ENCODE measurements at places on chromosomes 11 and 22.
A peak's percentile ranks its signal among the peaks of the same experiment; 100 is the strongest.

- DNase-seq = no peak
Measured at GRCh38 chr11:65436412-65437032, 13.9 kb downstream of the NEAT1 start.

DNA sequence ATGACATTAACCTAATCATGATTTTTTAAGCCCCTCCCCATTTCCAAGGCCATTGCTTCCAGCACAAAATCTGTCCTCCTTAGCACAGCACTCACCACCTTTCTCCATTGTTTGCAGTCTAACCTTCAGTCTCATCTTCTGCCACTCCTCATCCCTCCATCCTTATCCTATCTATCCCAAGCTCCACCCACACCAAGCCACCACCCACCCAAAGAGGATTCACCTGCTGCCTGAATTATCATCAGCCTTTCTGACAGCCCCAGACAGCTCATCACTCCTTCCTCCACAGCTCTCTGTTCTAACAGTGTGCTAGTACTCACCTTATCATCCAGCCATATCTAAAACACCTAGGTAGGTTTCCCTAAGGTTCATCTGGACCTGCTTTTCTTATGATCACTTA lies 20.7 kb upstream of the SMCO4 start:
- no peak for DNase-seq

DNA sequence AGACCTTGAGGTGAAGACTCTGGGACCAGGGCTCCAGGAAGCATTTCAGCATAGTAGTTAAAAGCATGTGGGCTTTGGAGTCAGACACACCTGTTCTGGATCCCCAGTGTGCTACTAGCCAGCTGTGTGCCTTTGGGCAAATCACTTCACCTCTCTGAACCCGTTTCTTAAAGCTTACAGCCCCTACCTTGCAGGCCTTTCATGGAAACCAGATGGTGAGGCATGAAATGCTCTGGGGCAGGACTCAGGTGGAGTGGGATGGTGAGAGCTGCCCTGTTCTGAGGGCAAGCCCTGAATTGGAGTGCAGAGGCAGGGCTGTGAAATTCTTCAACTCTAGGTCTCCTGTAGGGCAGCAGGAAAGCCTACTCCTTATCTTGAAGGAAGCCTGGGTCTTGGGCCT lies 10.5 kb downstream of the UCP2 start:
- DNase-seq = no peak

- peak; percentile 83 for DNase-seq
Measured at GRCh38 chr11:64566042-64566914, 24.7 kb upstream of the SLC22A12 start.

DNA sequence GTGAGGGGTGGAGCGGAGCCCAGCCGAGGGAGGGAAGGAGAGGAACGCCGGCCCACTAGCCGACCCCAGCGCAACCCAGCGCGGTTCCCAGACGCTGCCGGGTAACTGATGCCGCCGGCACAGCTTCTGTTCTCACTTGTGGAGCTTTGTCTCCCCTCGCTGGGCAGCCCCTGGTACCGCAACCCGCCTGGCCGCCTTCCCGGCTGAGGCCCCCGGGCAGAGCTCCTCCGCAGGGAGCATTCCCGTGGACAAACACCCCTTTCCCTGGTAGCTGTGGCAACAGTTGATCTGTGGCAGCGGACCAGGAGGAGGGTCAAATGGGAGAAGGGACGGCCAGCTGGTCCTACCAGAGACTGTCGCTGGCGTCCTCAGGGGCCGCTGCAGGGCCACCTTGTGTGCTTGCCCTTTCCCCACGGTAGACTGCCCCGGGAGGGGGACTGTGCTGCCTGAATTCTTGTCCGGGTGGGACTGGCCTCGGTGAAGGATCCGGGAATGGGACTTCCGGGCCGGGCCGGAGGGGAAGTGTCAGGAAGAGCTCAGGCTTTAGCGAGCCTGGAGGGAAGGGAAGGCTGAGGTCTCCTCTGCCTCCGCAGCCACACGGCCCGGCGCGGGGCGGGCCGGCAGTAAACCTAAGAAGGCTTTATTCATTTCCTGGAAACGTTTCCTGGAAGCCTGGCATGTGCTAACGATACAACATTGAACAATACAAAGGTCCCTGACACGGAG lies 468.0 kb downstream of the OPCML start:
- DNase-seq = peak; percentile 92

DNA sequence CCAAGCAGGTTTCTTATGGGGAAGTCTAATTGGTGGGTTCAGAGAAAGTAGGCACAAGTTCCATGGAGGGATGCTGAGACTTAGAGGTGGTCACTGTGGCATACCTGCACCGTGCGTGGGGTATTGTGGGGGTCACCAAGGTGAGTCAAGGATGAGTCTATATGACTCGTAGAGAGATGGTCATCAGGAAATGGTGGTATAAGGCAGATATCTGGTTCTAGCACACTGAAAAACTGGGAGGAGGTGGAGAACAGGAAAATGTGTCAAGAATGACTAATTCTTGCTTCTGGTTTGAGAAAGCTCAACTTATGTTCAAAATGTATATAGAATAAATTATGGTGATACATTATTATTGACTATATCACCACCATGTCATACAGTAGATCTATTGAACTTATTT lies 258.1 kb downstream of the RAB38 start:
- no peak for DNase-seq

DNA sequence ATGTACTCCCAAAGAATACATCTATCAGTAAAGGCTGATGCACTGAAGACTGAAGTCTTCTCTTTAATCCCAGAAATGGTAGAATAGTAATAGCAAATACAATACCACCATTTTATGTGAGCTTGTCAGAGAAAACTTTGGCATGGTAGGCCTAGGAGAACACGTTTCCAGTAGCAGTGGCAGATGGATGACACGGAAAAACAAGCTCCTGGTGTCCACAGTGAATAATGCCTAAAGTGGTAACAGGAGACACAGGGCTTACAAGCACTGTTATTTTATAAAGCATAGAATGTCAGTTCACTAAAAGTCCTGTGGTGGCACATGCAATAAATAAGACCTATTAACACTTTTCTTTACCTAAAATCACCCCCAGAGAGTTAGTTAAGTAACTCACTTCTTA lies 277.6 kb downstream of the TTC28 start:
- no peak for DNase-seq

DNA sequence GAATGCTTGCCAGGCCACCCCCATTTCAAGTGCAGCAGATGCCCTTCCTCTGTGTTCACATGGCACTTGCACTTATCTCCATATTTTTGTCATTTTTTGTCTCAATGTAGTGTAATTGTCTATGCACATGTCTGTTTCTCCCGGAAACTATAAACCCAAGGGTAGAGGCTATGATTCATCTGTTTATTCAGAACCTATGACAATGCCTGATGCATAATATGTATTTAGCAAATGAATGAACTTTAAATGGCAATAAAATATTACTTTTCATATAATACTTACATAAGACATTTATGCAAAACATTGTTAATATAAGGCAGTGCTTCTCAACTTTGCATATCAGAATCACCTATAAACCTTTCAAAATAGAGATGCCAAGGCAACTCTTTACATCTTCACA lies 6.7 kb downstream of the PAK1 start:
- no peak for DNase-seq

DNA sequence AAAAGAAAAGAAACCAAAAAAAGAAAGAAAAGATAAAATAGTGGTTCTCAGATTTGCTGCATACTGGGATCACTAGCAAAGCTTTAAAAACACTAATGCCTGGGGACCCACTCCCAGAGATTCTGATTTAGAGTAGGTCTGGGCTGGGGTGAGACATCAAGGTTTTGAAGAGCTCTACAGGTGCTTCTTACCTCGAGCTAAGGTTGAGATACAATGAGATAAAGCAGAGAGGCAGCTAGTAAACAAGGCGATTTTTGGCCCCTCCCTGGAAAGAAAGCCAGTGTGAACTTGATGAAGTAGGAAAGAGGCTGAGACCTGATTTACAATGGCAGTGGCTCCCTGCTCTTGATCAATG lies 327.6 kb upstream of the CCDC90B start:
- no peak for DNase-seq

- peak; percentile 87 for DNase-seq
Measured at GRCh38 chr11:84103096-84103495, 816.9 kb upstream of the CCDC90B start.

- peak; percentile 62 for DNase-seq
Measured at GRCh38 chr11:59207988-59208451, 4.7 kb downstream of the MPEG1 start.

GRCh38 chr11:2092464-2092910 lies 46.7 kb downstream of the IGF2 start:
- no peak for DNase-seq

GRCh38 chr11:77602381-77603088 lies 12.8 kb downstream of the AQP11 start:
- no peak for DNase-seq

GRCh38 chr22:27987557-27987956 lies 68.5 kb upstream of the PITPNB start:
- no peak for DNase-seq

GRCh38 chr11:46363031-46363407 lies 15.8 kb downstream of the DGKZ start:
- DNase-seq = no peak

DNA sequence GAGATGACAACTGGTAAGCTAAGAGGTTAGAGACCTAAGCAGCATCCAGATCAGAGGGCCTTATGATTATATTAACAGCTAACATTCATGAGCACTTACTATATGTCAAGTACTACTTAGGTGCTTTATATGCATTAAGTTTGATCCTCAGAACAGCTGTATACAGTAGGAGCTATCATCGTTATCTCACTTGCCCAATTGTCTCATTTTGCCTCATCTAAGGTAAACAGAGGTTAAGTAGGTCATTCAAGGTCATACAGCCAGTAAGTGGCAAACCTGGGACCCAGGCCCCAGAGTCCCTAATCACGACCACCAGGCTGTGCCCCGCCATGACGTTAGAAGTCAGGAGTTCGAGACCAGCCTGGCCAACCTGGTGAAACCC lies 4.6 kb upstream of the POLR3H start:
- DNase-seq = no peak

DNA sequence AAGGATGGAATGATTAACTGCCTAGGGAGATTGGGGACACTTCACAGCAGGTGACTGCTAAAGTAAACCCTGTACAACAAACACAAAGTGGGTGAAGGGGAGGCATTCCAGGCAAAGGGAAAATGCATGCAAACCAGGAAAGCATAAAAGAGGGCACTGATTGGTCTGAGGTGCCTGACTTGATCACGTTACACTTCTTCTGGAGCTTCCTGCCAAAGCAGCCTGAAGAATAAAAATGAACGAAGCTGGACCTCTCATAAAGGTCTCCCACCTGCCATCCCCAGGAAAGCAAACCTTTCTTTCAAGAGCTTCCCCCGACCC lies 46.7 kb upstream of the SCUBE2 start:
- DNase-seq = no peak
